ENCODE measurements at places on chromosomes 6 and 20.

DNA sequence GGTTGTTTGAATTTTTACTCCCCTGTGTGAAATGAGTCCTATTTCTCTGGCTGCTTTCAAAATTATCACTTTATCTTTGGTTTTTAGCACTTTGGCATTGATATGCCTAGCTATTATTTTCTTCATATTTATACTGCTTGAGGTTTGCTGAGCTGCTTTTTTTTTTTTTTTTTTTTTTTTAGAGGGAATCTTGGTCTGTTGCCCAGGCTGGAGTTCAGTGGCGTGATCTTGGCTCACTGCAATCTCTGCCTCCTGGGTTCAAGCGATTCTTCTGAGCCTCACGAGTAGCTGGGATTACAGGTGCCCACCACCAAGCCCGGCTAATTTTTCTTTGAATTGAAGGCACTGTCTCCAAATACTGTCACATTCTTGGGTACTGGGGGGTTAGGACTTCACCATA is 40.6 kb downstream of the STXBP5 start:
- no peak for DNase-seq

DNA sequence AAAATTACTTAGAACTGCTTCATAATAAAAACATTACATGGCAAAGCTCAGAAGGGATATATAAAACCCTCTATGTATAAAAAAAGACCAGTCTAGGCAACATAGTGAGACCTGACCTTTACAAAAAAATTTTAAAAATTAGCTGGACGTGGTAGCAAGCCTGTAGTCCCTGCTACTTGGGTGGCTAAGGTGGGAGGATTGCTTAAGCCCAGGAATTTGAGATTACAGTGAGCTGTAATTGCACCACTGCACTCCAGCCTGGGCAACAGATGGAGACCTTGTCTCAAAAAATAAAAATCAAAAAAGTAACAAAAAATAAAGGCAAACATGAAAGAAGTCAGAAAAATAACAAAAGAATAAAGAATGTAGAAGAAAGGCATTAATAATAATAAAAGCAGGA is 21.5 kb upstream of the TPD52L1 start:
- no peak for DNase-seq

- no peak for DNase-seq
These were observed 18.0 kb upstream of the DEFB129 start for GRCh38 chr20:208942-209566.

DNA sequence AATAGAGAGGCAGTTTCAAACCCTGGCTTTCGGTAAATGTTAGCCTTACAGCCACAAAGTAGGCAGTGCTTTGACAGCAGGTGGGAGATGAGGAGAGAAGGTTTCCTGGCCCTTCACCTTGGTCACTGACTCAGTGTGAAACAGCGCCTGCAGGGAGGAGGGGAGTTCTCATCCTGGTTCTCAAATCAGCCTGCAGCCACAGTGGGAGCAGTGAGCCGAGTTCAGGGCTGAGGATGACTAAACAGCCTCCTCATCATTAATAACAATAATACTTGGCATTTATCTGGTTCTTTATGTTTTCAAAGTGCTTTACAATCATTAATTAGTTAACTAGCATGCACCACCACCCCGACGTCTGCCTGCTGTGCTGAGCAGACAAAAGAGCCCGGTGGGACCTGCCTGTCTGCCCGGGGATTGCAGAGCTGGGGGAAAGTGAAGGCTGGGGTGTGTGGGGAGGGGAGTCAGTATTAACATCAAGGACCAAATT is 59.6 kb downstream of the PRDM1 start:
- DNase-seq: no peak

GRCh38 chr6:144559865-144560593 is 274.9 kb downstream of the UTRN start:
- DNase-seq: no peak

- no peak for DNase-seq
These were observed 438.7 kb downstream of the BCKDHB start for GRCh38 chr6:80544976-80545722.

Measured in activated T-cell treated with anti-CD3 and anti-CD28 coated beads, Interleukin-2, amount 50 U/mL, for 1 hour (primary cell).